ENCODE measurements at places on chromosomes 16 and 17. TPM values are rescaled to one million over a fixed set of nuclear protein-coding genes. Genes with fewer than 3 reads are reported as not detected.

The C16orf96 gene
- not detected for polyA plus RNA-seq

The TBC1D3C gene
- not detected for polyA plus RNA-seq

The STH gene
- not detected for polyA plus RNA-seq

The CES5A gene
- polyA plus RNA-seq, result not detected

The ARHGAP44 gene
- 8.2 TPM for polyA plus RNA-seq

The ANKFN1 gene
- polyA plus RNA-seq, result not detected

The PKMYT1 gene
- polyA plus RNA-seq, result 3.4 TPM

The HS3ST3A1 gene
- polyA plus RNA-seq, result not detected

The ITGAD gene
- polyA plus RNA-seq, result not detected

The SYCE1L gene
- not detected for polyA plus RNA-seq

The CRYBA1 gene
- not detected for polyA plus RNA-seq

The CHMP1A gene
- 4.8 TPM for polyA plus RNA-seq

The ABCC12 gene
- polyA plus RNA-seq, result 20.7 TPM

The SSH2 gene
- 4.4 TPM for polyA plus RNA-seq

The NPIPA5 gene
- 9.5 TPM for polyA plus RNA-seq

The COTL1 gene
- polyA plus RNA-seq, result 28.6 TPM

The HBQ1 gene
- polyA plus RNA-seq, result 2.3 TPM

All from Purkinje cell (primary cell).